K562 (cell line): ENCODE measurements at places on chromosomes 7 and 10.

DNA sequence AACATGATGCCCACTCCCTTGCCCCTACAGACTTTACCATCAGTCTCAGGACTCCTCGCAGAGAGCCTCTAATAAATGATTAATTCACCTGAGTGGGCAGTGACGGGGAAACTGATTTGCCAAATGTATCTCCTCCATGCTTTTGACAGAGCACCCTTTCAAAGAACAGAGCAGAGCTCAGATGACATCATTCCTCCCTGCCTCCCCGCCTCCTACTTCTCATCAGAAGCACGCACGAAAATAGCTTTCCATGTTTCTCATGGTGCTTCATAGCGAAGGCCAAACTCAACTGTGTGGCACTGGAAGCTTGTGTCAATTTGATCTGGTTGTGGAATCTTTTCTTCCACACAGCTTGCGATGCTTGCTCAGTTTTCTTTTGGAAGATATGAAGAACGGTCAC, 442.5 kb downstream of the RPS24 start:
- DNase-seq = no peak

- peak; percentile 38 for DNase-seq
Observed at GRCh38 chr7:106520962-106521514, 139.9 kb downstream of the CCDC71L start.

GRCh38 chr7:30846378-30846777, 65.3 kb upstream of the AQP1 start:
- no peak for DNase-seq

DNA sequence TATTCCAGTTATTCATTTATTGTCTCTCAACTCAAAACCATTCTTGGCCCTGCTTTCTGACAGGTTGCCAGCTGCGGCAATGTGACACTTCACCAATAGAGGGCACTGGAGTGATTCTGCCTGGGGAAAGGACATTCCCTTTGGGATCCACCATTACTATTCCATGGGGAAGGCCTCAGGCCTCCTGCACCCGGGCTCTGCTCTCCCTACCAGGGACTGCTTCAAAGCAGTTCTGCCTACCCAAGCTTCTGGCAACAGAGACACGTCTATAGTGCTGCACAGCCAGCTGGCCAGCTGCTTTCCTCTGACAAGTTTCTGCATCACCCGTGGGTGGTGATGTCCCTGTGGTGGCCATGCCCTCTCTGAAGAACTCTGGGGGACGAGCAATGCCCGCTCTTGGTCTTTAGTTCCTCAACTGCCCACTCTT, 163.8 kb downstream of the ELMO1 start:
- peak; percentile 52 for DNase-seq

DNA sequence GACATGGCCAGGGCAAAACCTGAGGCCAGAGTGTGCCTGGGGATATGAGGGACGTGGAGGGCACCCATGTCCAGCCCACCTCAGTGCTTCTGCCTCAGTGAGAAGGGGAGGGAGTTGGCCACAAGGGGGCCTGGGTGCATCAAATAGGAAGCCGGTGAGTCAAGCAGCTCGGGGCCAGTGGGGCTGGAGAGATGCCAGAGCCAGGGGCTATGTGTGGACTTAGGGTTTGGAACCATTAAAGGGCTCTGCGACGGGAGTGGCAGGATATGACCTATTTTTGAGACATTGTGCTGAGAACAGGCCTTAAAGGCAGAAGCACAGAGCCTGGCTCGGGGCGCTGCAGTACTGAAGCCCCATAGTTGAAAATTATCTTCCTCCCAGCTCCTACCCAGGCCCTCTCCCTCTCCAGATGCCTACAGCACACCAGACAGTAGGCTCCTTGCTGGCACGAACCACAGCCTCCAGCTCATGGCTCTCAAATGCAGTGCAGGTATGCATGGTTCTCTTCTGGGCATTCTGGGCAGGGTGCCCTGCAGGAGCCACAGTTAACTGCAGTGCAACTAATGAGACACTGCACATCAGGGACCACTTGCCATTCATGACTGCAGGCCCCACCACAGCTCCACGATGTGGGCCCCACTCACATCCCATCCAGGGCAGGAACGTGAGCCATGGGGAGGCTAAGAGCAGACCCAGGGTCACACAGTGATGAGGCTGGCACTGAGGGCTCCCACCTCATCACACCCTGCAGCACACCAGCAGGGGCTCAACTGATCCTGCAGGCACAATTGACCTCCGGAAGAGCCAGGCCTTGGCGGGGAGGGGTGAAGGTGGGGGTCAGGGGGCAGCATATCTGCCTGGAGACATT, 7.2 kb upstream of the PGAM2 start:
- DNase-seq = peak; percentile 82
